ENCODE measurements at places on chromosomes 7 and 10.

DNA sequence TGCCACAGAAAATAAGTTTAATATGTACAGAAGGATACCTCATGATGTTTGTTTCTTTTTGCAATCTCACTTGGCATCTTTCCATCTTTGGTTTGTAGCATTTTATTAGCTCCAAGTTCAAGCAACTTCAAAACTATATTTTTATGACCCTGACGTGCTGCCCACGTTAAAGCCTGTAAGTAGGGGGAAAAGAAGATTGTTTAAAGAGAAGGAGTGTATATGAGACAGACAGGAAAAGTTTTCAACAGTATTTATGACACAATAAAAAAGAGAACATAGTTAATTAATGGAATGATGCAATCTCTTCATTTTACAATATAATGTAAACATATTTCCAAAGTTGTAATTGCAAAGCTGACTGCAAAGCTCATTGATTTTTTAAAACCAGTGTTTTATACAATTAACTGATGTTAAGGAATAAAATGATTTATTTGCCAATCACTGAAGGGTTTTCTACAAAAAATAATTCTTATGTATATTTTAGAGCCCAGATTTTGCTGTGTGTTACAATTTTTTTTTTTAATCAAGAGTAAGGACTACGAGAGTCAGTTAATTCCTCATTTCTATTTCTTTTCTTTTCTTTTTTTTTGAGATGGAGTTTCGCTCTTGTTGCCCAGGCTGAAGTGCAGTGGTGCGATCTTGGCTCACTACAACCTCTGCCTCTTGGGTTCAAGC, 42.5 kb downstream of the ASZ1 start:
- DNase-seq, result no peak

DNA sequence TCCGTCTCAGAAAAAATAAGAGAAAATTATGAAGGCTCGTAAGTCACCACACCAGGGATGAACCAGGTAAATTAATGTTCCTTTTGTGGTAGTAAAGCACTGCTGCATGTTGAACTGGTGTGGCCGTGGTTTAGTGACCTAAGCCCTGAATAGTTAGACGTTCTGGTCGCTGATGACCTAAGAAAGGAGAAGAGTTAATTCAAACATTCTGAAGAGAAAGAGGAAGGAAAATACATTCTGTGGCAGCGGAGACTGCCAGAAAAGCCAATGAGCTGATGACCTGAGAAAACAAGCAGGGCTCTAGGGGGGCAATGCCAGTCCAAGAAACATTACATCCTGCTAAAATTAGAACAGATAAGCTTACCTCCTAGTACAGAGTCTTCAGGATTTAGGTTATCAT, 17.5 kb downstream of the DNAJC9 start:
- DNase-seq, result no peak

DNA sequence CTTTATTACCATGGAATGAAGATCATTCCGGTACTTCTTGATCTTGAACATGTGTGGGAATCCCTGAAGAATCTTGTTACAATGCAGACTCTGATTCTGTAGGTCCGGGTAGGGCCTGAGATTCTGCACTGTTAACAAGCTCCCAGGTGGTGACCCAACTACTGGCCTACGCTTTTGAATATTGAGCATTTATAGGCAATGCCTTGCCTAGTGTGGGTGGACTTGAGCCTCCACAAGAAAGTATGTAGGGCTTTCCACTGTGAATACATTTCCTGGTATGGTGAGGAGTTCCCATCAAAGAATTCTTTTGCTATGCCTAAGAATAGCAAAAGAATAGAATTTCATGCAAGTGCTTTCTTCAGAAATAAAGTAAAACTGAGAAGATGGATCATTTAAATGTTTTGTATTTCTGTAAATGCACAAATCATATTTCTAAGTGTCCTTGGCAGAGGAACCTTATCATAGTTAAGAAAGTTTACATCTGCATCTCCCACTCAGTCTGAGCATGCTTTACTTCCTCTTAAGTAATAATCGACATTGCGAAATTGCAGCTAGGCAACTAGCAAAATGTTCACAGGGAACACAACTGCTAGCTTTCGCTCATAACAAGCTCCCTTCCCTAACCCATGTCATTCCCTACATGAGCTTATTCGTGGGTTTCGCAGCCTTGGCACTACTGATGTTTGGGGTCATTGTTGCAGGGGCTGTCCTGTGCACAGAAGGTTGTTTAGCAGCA, 71.4 kb downstream of the AHR start:
- DNase-seq, result no peak

GRCh38 chr7:108384716-108385483, 71.3 kb downstream of the NRCAM start:
- DNase-seq, result no peak

- DNase-seq, result no peak
Measured at GRCh38 chr10:48545462-48546145, 59.3 kb downstream of the ARHGAP22 start.

- no peak for DNase-seq
Measured at GRCh38 chr7:151399906-151400305, 9.9 kb downstream of the WDR86 start.

GRCh38 chr7:110347081-110347480, 743.8 kb upstream of the LRRN3 start:
- no peak for DNase-seq
